ENCODE measurements at places on chromosomes 6 and 20.

- no peak for DNase-seq
Measured at GRCh38 chr20:41631826-41632225, 13.6 kb upstream of the CHD6 start.

DNA sequence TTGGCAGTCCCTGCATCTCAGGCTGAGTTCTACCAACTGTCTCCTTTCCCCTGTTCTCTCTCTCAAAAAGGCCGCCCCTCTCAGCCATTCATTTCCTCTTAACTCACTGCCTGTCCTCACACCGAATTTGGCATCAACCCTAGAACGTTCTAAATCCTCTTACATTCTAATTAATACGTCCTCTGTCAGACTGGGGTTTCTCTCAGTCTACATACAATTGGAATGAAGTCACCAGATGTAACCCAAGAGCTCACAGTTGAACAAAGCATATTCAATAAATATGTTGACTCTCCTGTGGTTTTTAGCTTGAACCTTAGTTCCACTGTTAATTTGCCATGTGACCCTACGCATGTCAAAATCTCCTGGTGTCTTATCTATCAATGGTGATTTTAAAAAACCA, 269.6 kb downstream of the CLIC5 start:
- DNase-seq: no peak

- no peak for DNase-seq
Measured at GRCh38 chr6:130520801-130521200, 155.0 kb downstream of the TMEM200A start.

- no peak for DNase-seq
Measured at GRCh38 chr6:135329851-135330803, 149.0 kb downstream of the MYB start.

DNA sequence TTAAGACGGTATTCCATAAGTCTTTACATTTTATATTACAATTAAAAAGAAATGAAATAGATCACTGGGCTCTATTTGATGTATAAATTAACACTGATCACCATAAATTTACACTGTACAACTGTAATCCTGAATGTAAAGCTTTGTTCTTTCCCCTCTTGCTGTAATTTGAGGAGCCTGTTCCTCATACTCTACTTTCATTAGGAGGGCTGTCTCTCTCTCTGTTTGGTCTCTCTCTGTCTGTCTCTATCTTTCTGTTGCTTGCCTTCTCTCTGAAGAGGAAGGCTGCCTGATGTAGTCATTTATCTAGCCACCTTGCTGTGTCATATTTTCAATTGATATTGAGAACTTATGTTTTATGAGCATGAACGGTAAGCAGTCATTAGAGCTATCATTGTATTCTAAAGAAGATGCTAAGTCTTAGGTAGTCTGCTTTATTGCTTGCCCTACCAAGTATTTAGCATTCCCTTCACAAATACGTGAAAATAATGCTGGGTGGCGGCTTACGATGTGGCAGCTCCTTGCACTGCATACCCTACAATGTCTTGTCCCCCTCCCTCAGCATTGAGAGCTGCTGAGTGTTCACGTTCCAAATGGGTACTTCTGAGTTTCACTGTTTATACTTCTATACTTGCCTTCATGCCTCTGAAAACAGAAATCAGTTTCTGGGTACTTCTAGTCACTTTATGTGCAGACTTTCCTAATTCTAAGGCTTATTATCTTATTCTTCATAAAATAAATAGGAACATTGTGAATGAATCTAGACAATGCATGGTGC, 205.5 kb downstream of the NKAIN2 start:
- DNase-seq: no peak

DNA sequence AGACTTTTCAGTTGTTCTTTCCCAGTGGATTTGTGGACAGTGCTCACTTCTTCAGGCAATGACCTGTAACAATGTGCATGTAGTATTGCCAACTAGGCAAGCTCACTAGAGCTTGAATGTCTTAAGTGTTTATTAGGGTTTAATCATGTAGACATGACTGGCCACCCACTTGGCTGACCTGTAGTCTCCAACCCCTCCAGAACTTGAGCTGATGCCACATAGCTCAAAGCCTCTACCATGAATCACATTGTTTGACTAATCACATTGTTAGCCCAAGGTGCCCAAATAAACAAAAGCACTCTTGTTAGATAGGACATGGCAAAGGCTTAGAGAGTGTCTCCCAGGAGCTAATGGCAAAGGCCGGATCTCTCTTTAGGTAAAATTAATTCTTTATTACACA, 272.7 kb downstream of the GRIK2 start:
- no peak for DNase-seq

GRCh38 chr6:110951986-110952794, 6.3 kb upstream of the GTF3C6 start:
- no peak for DNase-seq

DNA sequence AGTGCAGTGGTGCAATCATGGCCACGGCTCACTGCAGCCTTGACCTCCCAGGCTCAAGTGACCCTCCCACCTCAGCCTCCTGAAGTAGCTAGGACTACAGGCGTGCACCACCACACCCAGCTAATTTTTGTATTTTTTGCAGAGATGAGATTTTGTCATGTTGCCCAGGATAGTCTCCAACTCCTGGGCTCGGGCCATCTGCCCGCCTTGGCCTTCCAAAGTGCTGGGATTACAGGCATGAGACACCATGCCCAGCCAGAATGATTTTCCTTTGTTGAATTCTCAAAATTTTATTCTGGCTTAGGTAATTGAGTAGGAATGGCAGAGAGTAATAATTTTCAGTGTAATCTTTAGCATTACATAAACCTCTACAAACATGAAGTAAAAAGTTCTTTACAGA, 37.1 kb downstream of the SLC16A10 start:
- DNase-seq: no peak

DNA sequence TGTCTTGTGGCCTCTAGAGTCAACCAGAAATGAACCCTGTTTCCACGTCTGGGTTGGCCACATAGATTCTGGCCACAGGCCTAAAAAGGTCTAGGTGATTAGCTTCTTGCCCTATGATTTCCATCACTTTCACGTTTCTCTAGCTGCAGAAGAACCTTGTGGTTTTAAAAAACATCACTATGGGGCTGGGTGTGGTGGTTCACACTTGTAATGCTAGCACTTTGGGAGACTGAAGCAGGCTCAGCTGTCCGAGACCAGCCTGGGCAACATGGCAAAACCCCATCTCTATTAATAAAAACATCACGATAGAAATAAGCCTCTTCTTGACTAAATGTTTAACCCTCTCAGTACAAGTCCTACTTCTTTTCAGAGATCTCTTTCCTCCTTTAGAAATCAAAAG, 27.6 kb downstream of the POLR1C start:
- no peak for DNase-seq

GRCh38 chr6:52106994-52107393, 19.6 kb upstream of the PKHD1 start:
- no peak for DNase-seq

DNA sequence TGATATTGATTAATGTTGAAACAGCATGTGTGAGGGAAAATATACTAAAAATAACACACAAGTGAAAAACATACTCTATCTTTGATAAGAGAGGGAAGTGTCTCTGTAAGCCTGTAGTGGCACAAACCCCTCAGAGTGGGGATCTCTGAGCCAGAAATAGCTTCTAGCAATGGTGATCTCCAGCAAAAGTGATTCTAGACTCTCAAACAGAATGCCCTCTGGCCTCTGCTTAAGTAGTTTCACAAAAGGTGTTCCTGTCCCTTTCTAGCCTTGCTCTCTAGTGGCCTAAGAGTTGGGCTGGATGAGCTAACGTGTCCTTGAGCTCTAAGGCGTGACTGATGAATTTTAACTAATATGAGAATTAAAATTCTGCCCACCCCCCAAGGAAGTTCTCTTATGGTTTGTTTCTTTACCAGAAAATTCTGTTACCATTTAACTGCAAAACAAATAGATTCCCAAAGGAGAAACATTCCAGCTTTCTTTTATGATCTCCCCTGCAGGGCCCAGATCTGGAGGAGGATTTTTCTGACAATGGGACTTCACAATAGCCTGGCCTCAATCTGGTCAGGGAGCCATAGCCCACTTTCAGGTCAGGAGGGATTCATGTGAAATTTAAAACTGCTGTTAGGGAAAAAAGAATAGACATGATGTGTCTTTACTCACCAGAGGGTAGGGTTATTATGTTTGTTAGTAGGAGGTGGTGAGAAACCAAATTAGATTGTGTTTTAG, 182.5 kb upstream of the LAMP5 start:
- no peak for DNase-seq

- no peak for DNase-seq
Measured at GRCh38 chr20:43923322-43923721, 8.7 kb downstream of the TOX2 start.

DNA sequence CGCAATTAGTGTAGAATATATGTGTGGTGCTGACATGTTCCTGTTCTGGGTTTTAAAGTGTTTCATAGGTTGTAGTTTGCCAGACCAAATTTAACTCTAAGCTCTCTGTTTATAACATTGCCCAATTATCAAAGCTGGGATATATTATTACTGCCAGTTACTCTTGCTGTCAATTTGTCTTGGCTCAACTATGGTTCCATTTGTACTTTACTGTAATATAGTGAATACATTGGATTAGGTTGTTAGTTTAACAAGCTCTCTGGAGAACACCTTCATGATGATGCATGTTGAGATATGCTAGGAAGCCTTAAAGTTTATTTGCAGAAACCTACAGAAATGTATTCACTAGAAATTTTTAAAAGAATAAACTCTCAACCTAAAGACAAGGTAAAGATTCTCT, 259.6 kb downstream of the ZFAND3 start:
- no peak for DNase-seq

DNA sequence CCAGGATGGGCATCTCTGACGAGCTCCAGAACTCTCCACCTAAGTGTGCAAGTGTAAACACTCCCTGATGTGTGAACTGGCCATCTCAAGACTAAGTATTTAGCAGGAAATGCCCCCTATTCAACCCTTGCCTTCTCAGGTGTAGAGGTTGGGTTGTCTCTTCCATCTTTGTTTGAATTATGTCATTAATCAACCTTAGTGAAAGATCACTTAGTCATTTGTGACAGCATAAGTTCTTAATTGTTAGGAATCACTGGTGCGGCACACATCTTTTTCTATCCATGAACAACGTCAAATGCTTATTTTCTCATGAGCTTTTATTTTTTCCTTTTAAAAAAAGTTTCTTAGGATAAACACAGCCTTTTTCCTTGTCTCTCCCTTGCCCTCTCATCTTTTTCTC, 151.6 kb downstream of the ESR1 start:
- DNase-seq: no peak
